ENCODE measurements at places on chromosomes 12 and 14.

DNA sequence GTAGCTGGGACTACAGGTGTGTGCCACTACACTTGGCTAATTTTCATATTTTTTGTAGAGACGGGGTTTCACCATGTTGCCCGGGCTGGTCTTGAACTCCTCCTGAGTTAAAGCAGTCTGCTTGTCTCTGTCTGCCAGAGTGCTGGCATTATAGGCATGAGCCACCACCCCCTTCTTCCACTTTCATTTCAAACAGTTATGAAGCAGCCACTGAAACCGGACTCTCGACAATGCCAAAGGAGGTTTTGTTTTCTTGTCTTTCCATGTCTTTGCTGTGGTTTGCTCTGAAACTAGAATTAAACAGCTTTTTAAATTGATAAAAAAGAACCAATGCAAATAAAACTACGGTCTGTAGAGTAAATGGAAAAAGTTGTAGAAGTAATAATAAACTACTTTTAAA, 30.4 kb downstream of the RAP1B start:
- peak; percentile 15 for DNase-seq

GRCh38 chr12:116318576-116319232, 41.2 kb upstream of the MED13L start:
- DNase-seq, result no peak

GRCh38 chr12:131720921-131721320, 10.0 kb downstream of the SFSWAP start:
- no peak for DNase-seq

- DNase-seq, result no peak
These were observed 22.3 kb upstream of the PPP2R5E start for GRCh38 chr14:63565448-63565847.

GRCh38 chr12:96478011-96478410, 11.4 kb upstream of the CFAP54 start:
- DNase-seq, result no peak

- no peak for DNase-seq
These were observed 33.5 kb downstream of the CCNK start for GRCh38 chr14:99514552-99515300.

DNA sequence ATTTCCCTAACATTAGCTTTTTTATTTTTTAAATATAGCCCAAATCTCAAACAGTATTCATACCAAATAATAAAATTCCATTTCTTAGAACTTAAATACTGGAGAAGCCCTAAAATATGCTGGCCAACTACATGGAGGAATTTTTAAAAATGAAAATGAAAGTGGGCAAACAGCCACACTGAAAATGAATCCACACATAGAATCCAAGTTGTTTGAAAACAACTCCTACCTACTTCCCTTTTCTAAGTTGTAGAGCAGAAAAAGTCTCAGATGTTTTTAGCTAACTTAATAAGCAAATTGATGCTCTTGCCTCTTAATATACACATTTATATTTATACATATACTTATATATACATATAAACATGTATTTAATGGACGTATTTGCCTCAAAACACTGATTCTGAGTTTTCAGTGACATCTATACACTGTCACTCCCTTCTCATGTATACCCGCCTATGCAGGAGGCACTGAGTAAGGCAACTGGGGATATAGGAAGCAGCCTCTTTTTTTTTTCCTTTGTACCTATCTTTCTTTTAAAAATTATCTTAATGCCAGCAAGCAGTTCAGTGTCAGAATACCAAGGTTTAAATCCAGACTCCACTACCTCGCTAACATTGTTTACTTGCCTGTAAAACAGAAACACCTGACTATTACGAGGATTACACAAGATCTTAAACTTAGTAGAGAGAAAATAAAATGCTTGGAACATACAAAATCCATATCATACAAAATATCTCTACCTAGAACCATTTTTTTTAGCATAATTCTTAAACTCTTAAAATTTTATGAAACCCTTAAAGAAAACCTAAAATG, 13.3 kb downstream of the DICER1 start:
- DNase-seq, result no peak

DNA sequence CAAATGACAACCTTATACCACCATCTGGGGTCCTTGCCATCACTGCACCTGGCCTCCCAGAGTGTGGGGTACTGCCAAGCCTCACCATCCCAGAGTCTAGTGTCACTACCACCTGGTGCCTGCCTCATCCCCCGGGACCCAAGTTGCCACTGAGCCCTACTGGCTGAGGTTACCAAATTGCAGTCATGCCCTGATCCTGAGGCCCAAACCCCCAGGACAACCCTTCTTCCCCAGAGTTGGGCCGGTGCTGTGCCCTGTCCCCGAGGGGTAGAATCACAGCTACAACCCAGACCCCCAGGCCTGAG, 8.4 kb upstream of the SFSWAP start:
- DNase-seq, result no peak

- DNase-seq, result no peak
These were observed 167.4 kb downstream of the RPS29 start for GRCh38 chr14:49418789-49419188.

DNA sequence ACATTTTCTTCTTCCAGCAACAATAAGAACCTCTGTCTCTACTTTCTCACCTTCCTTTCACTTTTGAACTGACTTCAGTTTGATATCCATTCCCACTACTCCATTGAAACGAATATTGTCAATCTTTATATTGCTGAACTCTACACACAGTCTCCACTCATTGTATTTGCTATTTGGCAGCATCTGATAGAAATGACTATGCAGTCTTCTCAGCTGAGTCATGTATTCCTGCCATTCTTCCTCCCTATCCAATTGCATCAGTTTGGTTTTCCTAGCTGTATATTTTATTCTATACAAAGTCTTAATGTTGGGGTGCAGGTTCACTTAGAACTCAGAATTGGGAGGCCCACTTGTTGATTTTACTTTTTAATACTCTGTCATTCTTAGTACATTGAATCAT, 107.5 kb upstream of the CPNE8 start:
- no peak for DNase-seq

GRCh38 chr12:132127041-132127440, 17.1 kb downstream of the DDX51 start:
- no peak for DNase-seq

GRCh38 chr14:21987937-21988336, 314.3 kb upstream of the OR4E1 start:
- DNase-seq, result no peak

- DNase-seq, result no peak
These were observed 14.9 kb upstream of the MLXIP start for GRCh38 chr12:122063694-122064024.

DNA sequence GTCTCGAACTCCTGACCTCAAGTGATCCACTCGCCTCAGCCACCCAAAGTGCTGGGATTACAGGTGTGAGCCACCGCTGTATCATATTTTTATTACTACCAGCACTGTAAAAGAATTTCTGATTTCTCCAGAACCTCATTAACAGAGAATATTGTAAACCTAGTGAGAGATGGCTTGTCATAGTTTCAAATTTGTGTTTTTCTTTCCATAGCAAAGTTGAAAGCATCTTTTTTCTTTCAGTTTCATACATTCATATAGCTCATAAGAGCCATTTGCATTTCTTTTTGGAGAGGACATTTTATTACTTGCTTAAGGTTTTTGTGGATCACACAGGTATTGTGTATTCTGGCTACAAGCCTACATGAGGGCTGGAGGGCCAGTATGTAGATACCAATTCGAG, 58.0 kb downstream of the MIS18BP1 start:
- no peak for DNase-seq
